Stimulated activated CD8-positive, alpha-beta memory T cell treated with anti-CD3 and anti-CD28 coated beads, Interleukin-4, amount 100 ng/mL, for 1 hour (primary cell): ENCODE measurements at places on chromosomes 16 and 17.

GRCh38 chr17:17792551-17793377 lies 44.0 kb downstream of the SREBF1 start:
- DNase-seq = peak; percentile 27

DNA sequence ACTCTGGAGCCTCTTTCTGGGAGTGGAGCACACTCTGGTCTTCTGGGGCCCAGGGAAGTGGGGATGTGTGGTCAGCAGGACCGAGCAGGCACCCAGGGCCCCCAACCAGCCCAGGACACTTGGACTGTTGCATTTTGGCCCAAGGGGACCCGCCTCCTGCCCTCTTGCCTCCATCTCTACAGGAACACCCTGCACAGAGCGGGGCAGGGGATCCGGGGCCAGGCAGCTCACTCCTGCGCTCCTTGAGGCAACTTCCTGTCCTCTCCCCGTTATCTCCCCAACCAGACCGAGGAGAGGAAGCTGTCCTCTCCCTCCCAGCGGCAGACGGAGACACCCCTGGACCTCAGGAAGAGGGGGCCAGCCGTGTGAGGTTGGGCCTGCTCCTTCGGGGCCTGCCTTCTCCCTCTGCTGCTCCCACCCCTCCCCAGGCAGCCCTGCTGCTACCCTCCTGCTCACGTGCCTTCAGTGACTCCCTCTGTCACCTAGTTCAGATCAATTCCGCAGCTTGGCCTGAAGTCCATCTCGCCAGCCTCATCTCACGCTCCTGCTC lies 10.0 kb upstream of the ATP2A3 start:
- DNase-seq = no peak

GRCh38 chr16:83470416-83470815 lies 337.4 kb upstream of the HSBP1 start:
- no peak for DNase-seq

DNA sequence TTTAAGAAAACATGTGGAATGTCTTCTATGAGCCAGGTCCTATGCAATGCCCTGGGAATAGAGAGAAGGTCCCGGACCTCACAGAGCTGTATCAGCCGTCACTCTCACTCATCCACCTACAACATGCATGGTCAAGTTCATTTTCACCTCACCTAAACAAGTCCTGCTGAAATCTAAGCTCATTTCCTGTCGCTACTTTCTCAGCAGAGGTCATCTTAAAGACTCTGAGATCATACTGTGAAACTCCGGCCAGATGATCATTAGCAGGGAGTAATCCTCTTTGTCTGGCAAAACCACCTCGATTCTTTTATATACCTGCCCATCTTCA lies 66.2 kb upstream of the LYRM9 start:
- DNase-seq = no peak

DNA sequence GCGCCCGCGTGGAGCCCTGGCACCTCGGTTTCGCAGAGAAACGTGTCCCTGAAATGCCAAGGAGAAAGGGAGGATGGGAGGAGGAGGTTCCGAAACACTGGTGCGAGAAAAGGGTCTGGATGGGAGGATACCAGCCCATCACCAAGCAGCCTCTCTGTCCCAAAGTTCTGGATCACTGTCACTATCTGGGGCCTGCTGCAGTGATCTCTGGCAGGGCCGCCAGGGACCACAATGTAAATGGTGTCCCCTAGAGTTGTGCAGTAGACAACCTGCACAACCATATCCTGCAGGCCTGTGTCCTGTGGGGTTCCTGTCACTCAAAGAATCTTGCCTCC lies 229.3 kb downstream of the C16orf78 start:
- DNase-seq = no peak

- no peak for DNase-seq
Measured at GRCh38 chr16:15779664-15780351, 77.0 kb downstream of the MYH11 start.

- DNase-seq = no peak
Measured at GRCh38 chr16:20241321-20241720, 86.0 kb downstream of the GP2 start.

DNA sequence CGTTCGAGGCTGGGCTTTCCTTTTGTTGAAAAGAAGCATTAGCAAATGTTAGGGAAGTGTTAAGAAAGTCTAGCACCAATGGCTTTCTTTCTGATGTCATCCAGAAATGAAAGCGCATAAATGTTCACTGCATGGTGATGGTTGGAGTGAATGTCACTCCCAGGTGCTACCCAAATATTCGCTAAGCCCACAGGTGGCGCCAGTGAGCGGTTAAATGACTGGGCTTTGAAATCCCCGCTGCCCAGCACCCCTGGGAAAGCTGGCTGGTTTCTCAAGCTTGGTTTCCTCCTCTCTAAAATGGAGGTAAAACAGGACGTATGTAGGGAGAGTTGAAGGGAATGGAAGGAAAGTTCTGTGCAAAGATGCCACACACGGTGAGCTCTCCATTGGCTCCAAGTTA lies 104.4 kb downstream of the IRX5 start:
- no peak for DNase-seq

DNA sequence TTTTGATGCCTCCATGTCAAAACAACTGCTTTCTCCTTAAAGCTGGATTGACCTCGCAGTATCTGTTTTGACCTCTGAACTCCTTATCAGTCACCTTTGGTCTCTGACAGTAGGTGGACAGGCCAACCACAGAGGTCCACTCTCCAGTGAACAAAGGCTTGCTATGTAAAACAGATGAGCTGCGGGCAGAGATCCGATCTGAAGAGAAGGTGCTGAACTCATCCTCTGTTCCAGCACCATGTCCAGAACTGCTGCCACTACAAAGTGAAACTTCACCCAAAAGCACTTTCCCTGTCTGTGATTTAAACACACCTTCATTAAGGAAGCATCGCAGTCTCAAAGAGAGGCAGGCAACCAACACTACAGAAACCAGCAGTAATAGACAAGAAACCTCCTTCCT lies 117.3 kb upstream of the CORO6 start:
- no peak for DNase-seq

DNA sequence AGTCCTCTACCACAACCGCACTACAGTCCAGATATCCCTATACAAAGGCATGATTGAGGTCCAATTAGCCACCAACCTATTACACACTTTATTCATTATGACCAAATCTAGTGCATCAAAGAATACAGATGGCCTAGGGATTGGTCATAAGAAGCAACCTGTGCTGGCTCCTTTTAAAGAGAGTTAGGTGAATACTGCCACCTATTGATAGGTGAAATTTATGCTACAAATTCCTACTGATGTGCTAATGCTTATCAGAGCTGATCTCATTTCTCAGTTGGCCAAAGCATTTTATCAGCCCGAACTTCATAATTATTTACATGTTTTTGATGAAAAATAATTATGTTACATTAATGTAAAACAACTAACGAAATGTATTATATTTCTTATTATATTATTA lies 166.3 kb downstream of the ANKFN1 start:
- no peak for DNase-seq

DNA sequence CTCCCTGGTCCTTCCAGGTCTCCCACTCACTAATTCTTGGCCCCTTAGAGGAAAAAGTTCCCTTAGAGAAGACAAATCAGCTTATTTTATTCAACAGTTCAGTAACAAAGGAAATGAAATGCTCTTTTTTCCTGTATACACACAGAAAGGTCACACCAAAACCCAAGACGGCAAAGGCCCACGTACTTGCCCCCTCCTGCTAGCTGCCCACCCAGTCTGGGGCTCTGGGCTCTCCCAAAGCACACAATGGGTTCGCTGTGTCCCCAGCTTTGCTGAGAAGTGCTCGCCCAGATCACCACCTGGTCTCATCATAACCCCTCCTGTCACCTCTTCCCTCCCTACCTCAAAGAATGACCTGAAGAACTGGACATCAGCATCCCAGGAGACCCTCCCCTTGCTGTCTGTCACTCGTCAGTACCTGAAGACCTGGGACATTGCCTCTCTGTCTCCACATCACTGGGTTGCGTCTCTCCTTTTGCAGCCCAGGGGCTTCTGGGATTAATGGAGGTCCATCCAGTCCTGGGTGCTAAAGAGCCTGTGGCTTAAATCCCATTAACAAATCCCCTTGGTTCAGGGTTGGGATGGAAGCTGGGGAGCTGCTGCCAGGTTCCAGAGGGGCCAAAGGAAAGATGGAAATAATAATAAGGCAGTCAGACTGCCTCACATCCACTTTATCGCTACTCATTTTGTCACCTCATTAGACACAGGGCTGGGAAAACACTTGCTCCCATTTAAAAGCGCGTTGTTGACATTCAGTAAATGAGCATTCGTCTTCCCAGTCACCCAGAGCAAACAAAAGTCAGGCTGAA lies 3.3 kb downstream of the SLC6A4 start:
- no peak for DNase-seq
